A375 (cell line): ENCODE measurements at places on chromosomes 7 and 10. TPM values are rescaled to one million over a fixed set of nuclear protein-coding genes. Genes with fewer than 3 reads are reported as not detected.

FEZF1 gene
- 0.04 and 0.08 TPM in 2 replicates for total RNA-seq

ITPRID1 gene
- not detected in 2 replicates for total RNA-seq

SLC25A13 gene
- 19.4 and 22.8 TPM in 2 replicates for total RNA-seq

TMEM273 gene
- not detected in 2 replicates for total RNA-seq

ZP3 gene
- 5.5 and 6.5 TPM in 2 replicates for total RNA-seq

ASZ1 gene
- total RNA-seq, result not detected in 2 replicates

UCMA gene
- total RNA-seq, result not detected in 2 replicates

ITGA8 gene
- 0.03 TPM in 1 of 2 replicates, not detected in the other for total RNA-seq

ZCCHC24 gene
- 25.8 and 29.0 TPM in 2 replicates for total RNA-seq

HTR5A gene
- total RNA-seq, result not detected in 2 replicates

KLF14 gene
- 0.45 and 0.74 TPM in 2 replicates for total RNA-seq

TMEM139 gene
- total RNA-seq, result 1.2 and 3.2 TPM in 2 replicates

C10orf62 gene
- total RNA-seq, result 0.15 and 0.56 TPM in 2 replicates

LOXL4 gene
- 393 and 394 TPM in 2 replicates for total RNA-seq

PPP1R17 gene
- not detected in 2 replicates for total RNA-seq

CASTOR2 gene
- 1.2 and 4.7 TPM in 2 replicates for total RNA-seq

GDF2 gene
- total RNA-seq, result not detected in 2 replicates

DYDC2 gene
- not detected in 2 replicates for total RNA-seq

CYP2C18 gene
- 0.23 TPM in 1 of 2 replicates, not detected in the other for total RNA-seq

SPDYE5 gene
- 0.11 TPM in 1 of 2 replicates, not detected in the other for total RNA-seq

CHRM2 gene
- total RNA-seq, result 0.03 TPM in 1 of 2 replicates, not detected in the other

LIPK gene
- not detected in 2 replicates for total RNA-seq

GTPBP4 gene
- total RNA-seq, result 165 and 174 TPM in 2 replicates

IFRD1 gene
- total RNA-seq, result 80.7 and 91.3 TPM in 2 replicates

C10orf67 gene
- not detected in 2 replicates for total RNA-seq

HABP2 gene
- 0.08 TPM in 1 of 2 replicates, not detected in the other for total RNA-seq

PLEKHS1 gene
- total RNA-seq, result 0.04 and 0.42 TPM in 2 replicates

NEUROG3 gene
- not detected in 2 replicates for total RNA-seq

ANKIB1 gene
- 22.7 and 24.0 TPM in 2 replicates for total RNA-seq

KCNH2 gene
- total RNA-seq, result not detected in 2 replicates

NUB1 gene
- 81.8 and 85.5 TPM in 2 replicates for total RNA-seq

ASB15 gene
- total RNA-seq, result not detected in 2 replicates

GLI3 gene
- total RNA-seq, result 4.0 and 5.5 TPM in 2 replicates

RTKN2 gene
- total RNA-seq, result 1.5 and 1.9 TPM in 2 replicates

C10orf53 gene
- not detected in 2 replicates for total RNA-seq

ENKUR gene
- total RNA-seq, result 0.15 and 0.45 TPM in 2 replicates

KNDC1 gene
- under 0.01 and 0.19 TPM in 2 replicates for total RNA-seq

LRRD1 gene
- total RNA-seq, result 0.15 and 0.48 TPM in 2 replicates

SLC26A3 gene
- total RNA-seq, result not detected in 2 replicates

SLC16A12 gene
- 0.05 TPM in 1 of 2 replicates, not detected in the other for total RNA-seq

PNLIPRP2 gene
- not detected in 2 replicates for total RNA-seq

IFIT1 gene
- 0.79 and 2.8 TPM in 2 replicates for total RNA-seq

ATOH7 gene
- 0.23 and 0.90 TPM in 2 replicates for total RNA-seq

PSTK gene
- total RNA-seq, result 7.8 and 8.3 TPM in 2 replicates

LDB3 gene
- total RNA-seq, result not detected in 2 replicates

METTL27 gene
- 19.9 TPM in 2 replicates for total RNA-seq

OR2A14 gene
- not detected in 2 replicates for total RNA-seq

OR13A1 gene
- total RNA-seq, result not detected in 2 replicates
